NCI-H748 treated with DMSO at 0.1 percent for 48 hours (cell line): ENCODE measurements at places on chromosomes 2 and 18.

DNA sequence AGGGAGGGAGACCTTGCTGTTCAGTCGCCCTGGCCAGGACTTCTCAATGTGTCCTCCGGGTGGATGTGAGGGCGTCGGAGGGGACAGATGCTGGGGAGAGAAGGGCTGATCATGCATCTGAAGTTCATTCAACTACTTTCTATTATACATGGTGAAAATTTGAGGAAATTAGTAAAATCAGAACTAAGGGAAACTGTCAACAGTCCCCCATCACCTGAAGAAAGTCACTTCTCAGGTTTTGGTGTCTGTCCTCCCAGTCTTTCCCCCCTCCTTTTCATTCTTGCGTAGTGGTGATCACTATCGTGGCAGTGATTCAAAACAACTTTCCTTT is 17.4 kb upstream of the ACKR3 start:
- DNase-seq = no peak

DNA sequence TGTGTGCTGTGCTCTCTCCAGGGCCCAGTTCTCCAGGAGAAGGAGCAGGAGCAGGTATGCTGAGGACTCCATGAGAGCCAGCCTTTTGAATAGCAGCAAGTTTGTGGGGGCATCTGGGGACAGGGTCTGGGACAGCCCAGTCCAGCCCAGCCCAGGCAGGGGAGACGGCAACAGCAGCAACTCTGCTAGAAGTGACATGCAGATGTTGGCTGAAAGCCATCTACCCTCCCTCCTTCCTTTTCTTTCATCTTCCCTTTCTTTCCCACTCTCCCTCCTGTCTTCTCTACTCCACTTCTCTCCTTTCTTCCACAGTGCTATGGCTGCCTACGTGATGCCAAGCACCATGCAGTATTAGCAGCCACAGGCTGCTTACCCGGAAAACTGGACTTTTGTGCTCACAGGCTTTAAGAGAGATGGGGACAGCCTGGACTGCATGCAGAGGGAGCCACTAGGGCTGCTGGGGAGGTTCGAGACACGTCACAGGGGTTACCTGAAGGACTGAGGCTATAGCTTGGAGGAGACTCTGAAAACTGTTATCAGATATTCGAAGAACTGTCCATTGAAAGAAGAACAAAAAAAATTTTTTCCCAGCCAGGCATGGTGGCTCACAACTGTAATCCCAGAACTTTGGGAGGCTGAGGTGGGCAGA is 23.8 kb upstream of the YWHAQ start:
- no peak for DNase-seq

GRCh38 chr2:166223298-166223697 is 95.5 kb upstream of the SCN1A start:
- no peak for DNase-seq

GRCh38 chr2:45345331-45346234 is 265.5 kb downstream of the SRBD1 start:
- no peak for DNase-seq

DNA sequence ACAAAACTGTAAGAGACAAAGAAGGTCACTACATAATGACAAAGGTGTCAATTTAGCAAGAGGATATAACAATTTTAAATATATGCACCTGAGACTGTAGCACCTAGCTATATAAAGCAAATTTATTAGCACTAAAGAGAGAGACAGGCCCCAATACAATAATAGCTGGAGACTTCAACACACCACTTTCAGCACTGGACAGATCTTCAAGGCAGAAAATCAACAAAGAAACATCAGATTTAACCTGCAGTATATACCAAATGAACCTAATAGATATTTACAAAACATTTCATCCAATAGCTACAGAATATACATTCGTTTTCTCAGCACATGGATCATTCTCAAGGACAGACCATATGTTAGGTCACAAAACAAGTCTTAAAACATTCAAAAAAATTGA is 14.7 kb downstream of the MC2R start:
- no peak for DNase-seq

- no peak for DNase-seq
These were observed 8.5 kb upstream of the STK39 start for GRCh38 chr2:168255866-168256265.

- DNase-seq = no peak
These were observed 7.6 kb upstream of the DSG2 start for GRCh38 chr18:31490387-31490786.

DNA sequence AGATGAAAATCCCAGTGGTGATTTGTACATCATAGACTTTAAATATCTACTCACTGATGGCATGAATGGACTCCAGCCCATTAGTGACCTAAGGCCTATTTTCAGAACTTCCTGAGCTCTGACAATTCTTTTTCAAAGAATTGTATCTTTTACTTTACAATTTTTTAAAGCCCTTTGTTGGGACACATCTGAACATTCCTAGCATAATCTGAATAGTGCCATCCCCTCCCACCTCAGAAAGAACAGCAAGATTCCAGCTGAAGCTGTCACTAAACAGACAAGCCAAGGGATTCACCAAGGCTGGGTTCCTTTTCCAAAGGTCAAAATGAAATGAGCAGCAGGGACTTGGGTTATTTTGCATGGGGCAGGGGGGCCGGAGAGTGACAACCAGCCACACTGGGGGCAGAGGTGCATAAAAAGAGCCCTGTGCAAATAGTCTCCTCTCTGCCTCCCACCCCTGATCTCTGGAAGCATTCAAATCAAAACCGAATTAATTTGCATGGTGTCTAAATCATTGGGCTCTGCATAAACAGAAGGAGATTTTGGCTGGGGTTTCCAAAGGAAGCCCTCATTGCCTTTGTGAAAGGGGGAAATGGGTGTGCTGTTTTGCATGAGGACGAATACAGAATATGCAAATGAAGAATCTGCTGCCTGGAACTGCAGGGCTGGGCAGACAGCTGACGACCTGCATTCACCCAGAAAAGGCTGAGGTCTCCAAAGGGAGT is 17.2 kb downstream of the EPHA4 start:
- DNase-seq = no peak

DNA sequence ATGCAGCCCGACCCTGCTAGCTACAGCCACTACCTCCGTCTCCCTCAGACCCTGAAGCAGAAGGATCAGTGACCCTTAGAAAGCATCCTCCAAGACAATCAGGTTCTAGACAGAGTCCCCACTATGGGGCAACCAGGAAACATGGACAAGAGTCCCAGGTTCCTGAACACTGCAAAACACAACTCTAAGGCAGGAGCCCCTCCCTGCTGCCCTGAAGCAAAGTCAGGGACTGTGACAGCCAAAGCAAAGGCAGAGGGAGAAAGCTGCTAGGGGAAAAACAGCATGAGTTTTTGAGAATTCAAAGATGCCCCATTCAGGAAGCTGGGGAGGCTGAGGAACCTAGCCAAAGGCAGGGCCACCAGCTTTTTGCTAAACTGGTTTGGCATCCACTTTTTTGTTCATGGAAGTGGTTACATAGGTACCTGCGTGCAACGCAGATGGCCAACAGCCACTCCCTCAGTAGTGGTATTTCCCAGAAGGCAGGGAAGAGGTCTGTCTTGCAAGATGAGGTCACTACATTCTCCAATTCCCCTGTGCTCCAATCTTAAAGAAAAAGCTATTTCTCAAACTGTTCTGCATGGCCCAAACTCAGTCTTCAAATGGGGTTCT is 33.2 kb downstream of the MYO5B start:
- DNase-seq = no peak

GRCh38 chr2:238338710-238339394 is 18.5 kb downstream of the TRAF3IP1 start:
- DNase-seq = no peak

- DNase-seq = no peak
These were observed 9.9 kb downstream of the BMP10 start for GRCh38 chr2:68861330-68861729.

DNA sequence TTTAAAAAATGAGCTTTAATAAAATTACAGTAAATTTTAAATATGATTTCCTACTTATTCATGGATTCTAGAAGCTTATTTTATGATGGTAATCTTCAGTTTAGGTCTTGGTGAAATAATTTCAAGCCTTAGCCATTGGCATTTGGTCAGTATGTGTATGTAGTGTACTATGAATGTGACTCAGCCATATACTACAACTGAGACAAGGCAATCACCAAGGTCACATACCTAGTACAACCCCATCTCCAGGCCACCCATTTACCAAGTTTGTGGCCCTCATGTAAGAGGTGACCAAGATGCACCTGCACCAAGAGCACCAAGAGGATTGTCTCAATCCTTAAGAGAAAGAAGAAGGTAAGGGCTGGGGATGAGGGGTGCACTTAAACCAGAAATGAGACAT is 54.8 kb upstream of the FRZB start:
- DNase-seq = no peak

- no peak for DNase-seq
These were observed 160.1 kb downstream of the TWIST2 start for GRCh38 chr2:239008004-239008403.

DNA sequence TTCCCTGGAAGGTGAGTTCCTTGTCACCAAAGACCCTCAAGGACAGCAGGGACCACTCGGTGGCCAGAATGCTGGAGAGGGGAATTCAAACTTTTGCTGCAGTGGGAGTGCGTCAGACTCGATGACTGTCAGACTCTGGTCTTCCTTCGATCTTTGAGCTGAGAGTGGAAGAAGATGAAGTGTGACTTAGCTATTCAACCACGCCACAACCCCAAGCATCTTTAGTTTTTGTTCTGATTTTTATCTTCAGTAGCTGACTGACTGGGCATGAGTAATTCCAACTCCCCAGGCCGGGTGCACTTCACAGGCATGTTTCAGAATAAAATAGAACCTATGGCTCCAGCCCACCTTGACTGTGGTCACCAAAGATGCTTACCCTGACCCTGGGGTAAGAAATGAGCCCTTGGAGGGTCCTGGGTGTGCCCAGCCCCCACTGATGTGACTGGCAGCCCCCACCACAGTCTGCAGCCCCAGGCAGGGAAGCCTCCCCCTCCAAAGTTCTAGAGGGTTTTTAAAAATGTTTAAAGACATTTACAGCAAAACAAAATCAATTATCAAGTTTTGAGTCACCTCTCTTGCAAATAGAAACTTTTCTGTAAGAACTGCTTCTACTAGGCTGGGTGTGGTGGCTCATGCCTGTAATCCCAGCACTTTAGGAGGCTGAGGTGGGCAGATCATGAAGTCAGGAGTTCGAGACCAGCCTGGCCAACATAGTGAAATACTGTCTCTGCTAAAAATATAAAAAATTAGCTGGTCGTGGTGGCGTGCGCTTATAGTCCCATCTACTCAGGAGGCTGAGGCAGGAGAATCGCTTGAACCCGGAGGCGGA is 24.9 kb upstream of the YWHAQ start:
- DNase-seq = no peak

- DNase-seq = no peak
These were observed 276.7 kb downstream of the CALCRL start for GRCh38 chr2:187171318-187171717.

GRCh38 chr2:222915092-222915957 is 54.5 kb downstream of the ACSL3 start:
- peak; percentile 22 for DNase-seq

- no peak for DNase-seq
These were observed 209.5 kb downstream of the PIK3C3 start for GRCh38 chr18:42164556-42164955.

- DNase-seq = no peak
These were observed 71.5 kb upstream of the EPAS1 start for GRCh38 chr2:46225730-46226129.

DNA sequence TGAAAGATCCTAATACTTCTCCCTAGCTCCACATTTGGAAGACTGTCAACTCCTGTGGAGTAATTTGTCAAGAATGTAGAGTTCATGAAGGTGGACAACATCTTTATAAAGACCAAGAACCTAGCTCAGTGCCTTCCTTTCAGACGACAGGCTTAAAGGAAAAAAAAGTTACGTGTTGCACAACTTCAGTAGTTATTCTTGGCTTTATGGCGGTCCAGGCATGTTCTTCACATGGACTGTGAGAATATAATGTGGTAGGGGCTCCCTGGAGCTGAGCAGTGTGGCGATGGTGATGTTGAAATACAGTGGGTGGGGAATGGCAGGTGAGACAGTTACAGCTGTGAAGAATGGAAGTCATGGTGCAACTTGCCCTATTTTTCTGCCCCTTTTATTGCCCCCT is 3.9 kb downstream of the TAF1B start:
- no peak for DNase-seq

DNA sequence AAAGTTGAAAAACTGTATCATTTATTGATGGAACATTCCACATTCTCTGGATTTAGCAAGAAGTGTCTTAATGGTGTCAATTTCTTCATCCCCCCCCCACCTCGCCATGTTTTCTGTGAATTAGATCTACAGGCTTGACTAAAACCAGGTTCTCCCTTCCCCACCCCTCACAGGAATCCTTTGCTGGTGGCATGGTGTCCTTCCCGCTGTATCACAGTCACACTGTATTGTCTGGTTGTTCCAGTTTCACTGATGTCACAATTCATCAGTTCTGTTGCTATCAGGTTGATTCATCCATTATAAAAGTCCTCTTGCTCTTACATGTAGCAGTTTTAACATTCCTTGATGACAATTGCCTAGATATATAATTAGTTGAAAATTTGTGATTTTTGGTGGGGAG is 6.1 kb upstream of the SNORC start:
- no peak for DNase-seq

GRCh38 chr2:25104736-25105135 is 62.9 kb downstream of the EFR3B start:
- no peak for DNase-seq

DNA sequence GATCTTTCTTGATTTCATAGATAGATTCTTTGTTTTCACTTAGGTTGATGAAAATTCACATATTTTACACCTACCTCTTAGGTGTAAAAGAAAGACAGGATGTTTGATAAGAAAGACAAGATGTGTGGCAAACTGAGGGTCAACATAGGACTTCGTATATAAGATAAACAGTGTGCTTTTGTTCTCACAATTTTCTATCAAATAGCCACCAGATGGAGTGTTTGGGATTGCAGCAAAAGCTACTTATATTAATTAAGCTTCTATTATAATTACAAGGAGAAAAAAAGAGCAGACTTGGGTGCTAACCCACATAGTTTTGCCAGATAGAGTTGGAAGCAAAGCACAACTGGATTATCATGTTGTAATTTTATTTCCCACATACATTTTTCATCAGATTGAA is 232.9 kb downstream of the CDH7 start:
- peak; percentile 31 for DNase-seq

DNA sequence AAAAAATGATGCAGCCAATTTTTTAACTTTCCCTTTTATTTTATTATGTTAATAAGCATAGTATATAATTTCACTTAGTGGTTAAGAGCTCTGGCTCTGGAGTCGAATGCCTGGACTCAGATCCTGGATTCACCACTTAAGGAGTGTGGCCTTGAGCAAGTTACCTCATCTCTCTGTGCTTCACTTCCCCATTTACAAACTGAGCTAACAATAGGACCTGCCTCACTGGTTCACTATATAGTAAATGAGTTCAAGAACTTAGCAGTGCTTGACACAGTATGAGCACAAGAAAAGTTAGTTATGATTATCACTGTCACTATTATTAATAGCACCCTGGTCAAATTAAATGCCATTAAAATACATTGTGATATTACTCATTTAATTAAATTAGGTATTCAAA is 30.6 kb downstream of the SCN3A start:
- no peak for DNase-seq

DNA sequence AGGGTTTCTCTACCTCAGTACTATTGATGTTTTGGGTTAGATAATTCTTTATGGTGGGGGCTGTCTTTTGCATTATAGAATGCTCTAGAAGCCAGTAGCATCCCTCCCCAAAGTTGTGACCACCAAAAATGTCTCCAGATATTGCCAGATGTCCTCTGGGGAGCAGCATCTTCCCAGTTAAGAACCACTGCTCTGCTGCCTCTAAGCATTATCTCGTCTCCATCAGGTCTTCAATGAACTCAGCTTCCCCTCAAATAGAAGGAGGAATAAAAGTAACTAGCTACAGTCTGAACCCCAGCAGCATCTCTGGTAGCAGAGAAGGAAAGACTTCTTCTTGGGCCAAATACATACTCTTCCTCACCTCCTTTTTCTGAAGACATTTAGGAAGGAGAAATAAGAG is 244.1 kb downstream of the AGPS start:
- DNase-seq = no peak
